ENCODE measurements at places on chromosomes 6 and 20. TPM values are rescaled to one million over a fixed set of nuclear protein-coding genes. Genes with fewer than 3 reads are reported as not detected.

Gene SNPH
- total RNA-seq, result 12.6 TPM

Gene PLA2G7
- total RNA-seq, result not detected

Gene SSTR4
- not detected for total RNA-seq

Gene TSBP1
- total RNA-seq, result not detected

Gene EBF4
- total RNA-seq, result 6.2 TPM

Gene PRL
- not detected for total RNA-seq

Gene C20orf141
- total RNA-seq, result not detected

Gene POFUT1
- 31.1 TPM for total RNA-seq
